Stimulated activated CD4-positive, alpha-beta T cell treated with anti-CD3 and anti-CD28 coated beads, TNF-alpha, amount 100 ng/mL, for 4 hours (primary cell): ENCODE measurements at places on chromosomes 16 and 17.

DNA sequence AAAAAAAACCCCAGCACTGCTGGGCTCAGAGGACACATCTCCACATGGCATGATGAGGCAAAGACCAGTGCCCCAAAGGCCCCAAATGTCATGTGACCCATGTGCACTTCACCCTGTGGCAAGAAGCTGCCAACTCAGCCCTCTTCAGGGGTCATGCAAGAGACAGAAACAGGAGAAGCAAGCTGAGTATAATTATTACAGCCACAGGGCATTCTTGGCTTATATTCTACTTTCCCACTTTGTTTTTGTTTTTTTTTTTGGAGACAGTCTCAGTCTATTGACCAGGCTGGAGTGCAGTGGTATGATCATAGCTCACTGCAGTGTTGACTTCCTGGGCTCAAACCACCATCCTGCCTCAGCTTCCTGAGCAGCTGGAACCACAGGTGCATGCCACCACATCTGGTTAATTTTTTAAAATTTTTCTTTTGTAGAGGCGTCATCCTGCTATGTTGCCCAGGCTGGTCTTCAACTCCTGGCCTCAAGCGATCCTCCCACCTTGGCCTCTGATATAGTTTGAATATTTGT is 32.7 kb upstream of the LITAF start:
- no peak for DNase-seq

DNA sequence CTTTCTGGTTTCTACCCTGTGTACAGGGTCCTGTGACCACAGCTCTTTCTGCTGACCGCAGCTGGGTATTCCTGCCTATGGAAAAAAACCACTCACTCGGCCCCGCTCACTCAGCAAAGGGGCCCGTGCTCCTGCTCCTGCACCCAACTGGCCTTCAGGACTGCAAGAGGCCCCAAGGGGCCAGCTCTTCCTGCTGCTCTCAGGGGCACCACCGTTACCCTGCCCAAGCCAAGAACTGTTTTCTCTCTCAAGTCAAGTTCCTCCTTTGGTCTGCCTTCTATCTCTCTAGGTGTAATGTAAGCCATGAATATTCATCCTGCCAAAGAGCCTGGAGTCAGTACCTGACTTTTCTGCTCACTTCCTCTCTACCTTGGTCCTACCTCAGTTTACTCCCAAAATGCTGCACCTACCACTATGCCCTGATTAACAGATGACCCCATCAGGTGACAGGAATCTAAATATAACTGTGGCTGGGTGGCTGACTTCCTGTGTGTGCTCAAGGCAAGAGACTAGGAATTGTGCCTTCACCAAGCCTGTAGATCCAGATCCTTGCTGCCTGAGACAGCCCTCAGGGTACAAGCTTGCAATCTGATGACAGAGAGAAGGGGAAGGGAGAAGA is 20.4 kb upstream of the SCIMP start:
- DNase-seq, result no peak

DNA sequence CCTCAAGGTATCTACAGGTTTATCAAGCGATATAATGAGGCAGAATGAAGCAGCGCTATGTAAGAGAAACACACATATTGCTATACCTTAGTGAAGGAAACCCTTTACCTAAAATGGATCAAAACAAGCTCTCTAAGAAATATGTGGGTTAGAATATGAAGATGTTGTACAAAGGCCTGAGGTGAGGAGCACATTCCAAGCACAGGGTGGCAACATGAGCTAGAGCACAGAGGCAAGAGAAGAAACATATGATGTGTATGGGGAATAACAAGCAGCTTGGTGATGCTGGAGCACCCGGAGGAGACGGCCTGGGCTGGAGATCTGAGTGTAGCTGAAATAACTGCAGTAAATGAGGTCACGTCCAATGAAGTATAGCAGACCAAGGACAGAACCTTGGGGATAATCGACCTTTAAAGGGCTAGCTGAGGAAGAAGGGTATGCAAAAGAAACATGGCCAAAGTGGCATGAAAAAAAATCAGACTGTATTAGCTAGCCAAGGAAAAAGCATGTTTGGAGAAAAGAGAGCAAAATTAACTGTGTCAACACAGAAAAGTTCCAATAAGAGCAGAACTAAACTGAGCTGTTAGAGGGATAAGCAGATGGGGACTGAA is 44.0 kb downstream of the MARVELD3 start:
- DNase-seq, result no peak

GRCh38 chr17:62648956-62649294 is 21.5 kb downstream of the MRC2 start:
- DNase-seq, result no peak

DNA sequence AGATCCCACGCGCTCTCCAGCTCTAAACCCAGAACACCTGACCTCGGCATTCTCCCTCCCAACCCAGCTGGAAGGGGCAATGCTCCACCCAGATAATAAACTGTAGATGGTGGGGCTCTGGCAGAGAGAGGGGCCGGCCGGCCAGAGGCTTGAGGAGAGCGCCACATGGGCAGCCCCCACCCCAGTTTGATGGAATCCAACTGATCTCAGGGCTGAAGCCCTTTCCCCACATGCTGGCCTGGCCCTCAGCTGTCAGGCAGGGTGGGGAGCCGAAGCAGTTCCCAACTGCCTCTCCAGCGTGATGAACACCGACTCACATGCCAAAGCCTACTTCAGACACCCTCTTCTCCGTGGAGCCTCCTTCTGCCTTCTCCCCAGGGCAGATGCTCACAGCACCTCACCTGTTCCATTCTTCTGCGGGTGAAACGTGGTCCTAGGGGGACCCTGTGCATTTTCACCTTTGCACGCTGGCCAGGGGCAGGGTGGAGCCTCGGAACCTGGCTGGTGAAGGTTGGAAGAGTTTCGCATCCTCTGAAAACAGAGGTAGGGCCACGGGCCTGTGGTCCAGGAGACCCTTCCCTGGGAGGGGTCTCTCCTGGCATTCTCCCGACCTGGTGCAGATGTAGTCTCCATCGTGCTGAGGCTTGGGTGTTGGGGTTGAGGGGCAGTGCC is 65.7 kb upstream of the ZNF469 start:
- DNase-seq, result no peak

DNA sequence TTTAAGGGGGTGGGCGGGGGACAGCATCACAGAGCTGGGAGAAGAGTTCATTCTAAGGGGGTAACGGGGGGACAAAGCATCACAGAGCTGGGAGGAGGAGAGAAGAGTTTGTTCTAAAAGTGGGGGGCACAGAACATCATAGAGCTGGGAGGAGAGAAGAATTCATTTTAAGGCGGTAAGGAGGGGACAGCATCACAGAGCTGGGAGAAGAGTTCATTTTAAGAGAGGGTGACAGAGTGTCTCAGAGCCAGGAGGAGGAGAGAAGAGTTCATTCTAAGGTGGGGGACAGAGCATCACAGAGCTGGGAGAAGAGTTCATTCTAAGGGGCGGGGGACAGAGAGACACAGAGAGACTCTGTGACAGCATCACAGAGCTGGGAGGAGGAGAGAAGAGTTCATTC is 27.8 kb downstream of the ENDOV start:
- no peak for DNase-seq

- no peak for DNase-seq
These were observed 26.8 kb downstream of the KNOP1 start for GRCh38 chr16:19691161-19691711.

DNA sequence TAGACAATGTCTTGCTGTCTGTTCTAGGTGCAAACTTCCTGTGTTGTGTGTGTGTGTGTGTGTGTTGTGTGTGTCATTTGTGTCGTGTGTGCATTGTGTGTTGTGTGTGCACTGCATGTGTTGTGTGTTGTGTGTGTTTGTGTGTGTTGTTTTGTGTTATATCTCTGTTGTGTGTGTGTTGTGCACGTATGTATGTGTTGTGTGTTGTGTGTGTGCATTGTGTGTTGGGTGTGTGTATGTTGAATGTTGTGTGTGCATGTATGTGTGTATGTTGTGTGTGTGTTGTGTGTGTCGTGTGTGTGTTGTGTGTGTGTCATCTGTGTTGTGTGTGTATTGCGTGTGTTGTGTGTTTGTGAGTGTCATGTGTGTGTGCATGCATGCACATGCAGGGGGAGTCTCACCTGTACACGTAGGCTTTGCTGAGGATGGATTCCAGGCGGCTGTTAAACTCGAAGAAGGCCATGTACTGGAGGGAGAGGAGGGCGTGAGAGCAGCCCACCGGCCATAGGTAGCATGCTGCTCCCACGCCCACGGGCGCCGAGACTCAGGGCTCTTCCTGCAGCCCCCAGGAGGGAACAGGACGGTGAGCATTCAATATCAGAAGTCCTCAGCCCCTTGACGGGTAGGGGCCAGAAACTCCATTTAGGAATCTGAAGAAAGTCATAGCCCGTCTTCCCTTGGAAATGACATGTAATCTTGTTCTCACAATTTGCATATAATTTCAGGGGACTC is 58.2 kb downstream of the CNGB1 start:
- no peak for DNase-seq

GRCh38 chr17:61583242-61583641 is 7.8 kb downstream of the NACA2 start:
- DNase-seq, result no peak

DNA sequence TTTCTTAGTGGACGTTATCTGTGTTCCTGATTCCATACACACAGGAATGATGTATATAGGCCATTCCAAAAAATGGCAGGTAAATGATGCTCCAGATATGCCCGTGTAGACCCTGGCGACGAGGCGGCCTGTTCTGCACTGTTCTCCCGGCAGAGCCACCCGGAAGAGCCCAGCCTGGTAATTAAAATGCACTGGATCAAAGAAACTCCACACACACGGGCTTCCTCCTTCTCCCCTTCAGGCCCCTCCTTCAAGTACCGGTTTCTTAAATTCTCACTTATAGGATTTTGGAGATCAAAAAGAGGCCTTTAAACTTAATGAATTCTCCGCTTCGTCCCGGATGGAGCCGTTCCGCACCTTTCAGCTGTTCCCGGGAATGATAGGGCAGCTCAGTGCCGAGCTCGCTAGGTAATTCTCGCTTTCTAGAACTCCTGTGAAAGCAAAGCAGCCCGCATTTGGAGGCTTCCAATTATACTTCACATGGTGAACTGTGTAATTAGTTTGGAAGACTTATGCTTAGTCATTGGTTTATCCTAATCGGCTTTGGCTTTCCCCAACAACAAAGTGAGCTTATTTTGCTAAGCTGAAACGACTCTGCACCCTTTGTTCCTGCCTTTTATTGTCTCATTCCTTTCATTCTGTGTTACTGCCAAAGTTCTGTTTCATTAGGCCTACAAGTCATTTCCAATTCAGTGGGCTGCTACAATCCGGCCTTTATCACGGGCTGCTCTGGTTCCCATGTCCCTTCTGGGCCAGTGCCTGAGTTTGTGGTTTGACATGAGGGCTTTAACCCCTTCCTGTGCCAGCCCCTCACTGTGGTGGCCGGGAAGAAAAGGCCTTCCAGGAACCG is 150.0 kb downstream of the MSI2 start:
- no peak for DNase-seq

- no peak for DNase-seq
These were observed 206.7 kb downstream of the ZNF423 start for GRCh38 chr16:49649013-49649765.

GRCh38 chr17:75087558-75088453 is at the start of gene SLC16A5:
Gene SLC16A5 (plus strand): TSS chr17:75087954. CDS start chr17:75093637, 5,683 bp downstream.
- no peak for DNase-seq

GRCh38 chr17:32859857-32860525 is 16.9 kb downstream of the MYO1D start:
- no peak for DNase-seq

- no peak for DNase-seq
These were observed 470 bp downstream of the TRPV3 start for GRCh38 chr17:3556916-3557767.

- DNase-seq, result no peak
These were observed 13.5 kb downstream of the NMRAL1 start for GRCh38 chr16:4460936-4461249.

DNA sequence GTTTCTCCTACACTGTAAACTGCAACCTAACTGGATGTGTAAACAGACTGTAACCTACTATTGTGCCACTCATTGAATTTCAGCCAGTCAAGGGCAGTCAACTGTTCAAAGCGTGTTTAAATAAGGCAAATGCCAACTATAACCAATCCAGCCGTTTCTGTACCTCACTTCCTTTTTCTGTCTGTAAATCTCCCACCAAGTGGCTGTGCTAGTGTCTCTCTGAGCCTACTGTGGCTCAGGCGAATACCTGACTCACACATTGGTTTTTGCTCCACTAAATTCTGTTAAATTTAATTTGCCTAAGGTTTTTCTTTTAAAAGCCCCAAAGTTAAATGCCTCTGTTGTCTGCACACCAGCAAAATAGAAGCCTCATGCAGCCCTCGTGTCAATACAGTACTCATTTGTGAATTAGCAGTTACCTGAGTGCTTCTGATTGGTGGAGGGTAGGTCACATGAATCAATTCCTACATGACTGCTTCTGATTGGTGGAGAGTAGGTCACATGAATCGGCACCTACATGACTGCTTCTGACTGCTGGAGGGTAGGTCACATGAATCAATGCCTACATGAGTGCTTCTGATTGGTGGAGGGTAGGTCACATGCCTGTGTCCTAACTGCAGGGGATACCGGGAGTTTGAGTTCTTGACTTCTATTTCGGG is 31.1 kb upstream of the CCR7 start:
- DNase-seq, result no peak

- DNase-seq, result no peak
These were observed 1.4 kb downstream of the PYY start for GRCh38 chr17:43952351-43952723.

DNA sequence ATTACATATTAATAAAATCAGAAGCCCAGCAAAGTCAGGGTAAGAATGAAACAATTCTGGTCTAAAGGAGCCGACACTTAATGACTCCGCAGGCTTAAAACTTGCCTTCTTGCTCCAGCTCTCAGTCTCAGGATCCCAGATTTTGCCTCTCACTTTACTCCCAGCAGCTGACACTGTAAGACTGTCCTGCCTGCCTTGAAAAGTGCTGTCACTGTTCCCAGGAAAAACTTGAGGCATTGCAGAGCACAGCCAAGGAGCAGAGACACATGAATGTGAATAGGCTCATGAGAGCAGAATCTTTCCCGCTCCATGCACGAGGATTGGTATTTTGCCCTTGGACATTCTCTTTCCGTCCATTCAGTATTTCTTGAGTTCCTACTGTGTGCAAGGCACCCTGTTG is 457.6 kb upstream of the ZFHX3 start:
- DNase-seq, result no peak

- no peak for DNase-seq
These were observed 60.3 kb downstream of the GSG1L start for GRCh38 chr16:28003021-28003865.

DNA sequence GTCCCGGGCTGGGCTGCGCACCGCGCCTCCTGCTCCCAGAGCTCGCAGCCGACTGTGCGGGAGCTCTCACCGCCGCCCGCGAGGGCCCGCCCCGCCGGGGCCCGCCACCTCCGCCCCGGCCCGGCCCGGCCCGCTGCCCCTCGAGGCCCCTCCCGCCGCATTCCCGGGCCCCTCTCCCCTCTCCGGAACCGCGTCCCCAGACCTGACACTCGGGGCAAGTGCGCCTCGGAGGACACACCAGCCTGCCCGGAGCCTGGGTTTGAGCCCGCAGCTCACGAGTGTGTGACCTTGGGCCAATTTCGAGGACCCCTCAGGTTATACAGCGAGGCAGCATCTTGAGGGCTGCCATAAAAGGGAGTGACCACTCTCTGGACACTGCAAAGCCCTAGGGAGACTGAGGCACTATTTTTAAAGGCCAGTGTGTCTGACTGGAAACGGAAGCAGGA is 2.0 kb upstream of the GRIN2C start:
- DNase-seq, result no peak

- no peak for DNase-seq
These were observed 271.3 kb upstream of the CPHXL start for GRCh38 chr16:75997606-75998005.
